ENCODE measurements at places on chromosomes 2 and 18.

DNA sequence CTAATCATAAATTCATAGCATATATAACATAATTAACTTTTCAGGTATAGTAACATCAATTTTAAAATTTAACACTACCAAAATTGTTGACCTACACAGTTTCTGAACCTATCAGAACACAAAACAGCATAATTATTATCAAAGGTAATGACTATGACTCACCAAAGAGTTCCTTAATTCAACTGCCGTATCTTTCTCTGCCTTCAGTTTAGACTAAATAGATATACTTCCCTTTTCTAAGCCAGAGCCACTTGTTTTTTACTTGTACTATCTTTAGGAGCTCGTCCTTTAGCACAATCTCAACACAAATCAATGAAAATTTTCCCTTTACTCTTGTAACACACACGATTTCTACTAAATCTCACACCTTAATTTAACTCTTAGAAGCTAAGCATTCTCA, 54.4 kb downstream of the CCDC88A start:
- no peak for DNase-seq

DNA sequence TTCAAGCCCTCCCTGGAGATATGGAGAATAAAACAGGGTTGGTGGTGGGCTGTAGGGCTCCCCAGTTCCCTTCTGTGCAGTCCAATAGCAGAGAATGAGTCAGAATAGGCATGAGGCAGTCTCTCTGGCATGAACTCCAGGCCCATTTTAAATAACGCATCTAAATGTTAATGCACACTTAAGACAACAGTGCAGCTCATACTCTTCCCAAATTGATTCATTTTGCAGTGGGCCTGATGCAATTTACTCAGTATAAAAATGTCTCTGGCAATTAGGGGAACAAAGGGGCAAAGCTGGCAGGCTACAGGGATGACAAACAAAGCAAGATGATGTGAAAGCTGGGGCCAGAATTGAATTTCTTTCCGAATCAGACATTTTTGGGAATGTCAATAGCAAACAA, 402.8 kb downstream of the CLIP4 start:
- peak; percentile 22 for DNase-seq

- no peak for DNase-seq
These were observed 23.3 kb upstream of the EFHD1 start for GRCh38 chr2:232610081-232610480.

DNA sequence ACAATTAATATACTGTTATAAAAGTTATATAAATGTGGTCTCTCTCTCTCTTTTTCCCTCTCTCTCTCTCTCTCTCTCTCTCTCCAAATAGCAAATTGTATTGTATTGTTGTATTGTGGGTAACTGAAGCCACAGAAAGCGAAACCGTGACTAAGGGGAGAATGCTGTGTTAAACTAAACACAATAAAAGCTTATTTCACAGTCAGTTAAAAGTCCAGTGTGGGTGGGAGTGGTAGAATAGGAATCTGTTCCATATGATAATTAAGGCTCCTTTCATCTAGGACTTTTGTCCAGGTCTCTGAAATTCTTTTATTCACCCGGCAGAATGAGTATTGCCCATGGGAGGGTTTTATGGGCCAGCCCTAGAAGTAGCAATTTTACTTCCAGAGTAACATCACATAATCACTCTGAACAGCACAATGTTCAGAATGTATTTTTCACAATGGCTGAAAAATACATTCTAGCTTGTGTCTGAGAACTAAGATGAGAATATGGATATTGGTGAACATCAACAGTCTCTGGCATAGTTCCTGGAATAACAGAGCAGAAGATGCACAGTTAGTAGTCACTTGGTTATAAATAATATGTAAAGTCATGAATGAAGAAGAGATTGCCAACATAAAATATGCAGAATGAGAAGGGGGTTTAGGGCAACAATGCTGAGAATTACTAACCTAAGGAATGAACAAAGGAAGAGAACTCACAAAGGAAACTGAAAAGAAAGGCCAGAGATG, 399.1 kb downstream of the PLCL1 start:
- DNase-seq = no peak

DNA sequence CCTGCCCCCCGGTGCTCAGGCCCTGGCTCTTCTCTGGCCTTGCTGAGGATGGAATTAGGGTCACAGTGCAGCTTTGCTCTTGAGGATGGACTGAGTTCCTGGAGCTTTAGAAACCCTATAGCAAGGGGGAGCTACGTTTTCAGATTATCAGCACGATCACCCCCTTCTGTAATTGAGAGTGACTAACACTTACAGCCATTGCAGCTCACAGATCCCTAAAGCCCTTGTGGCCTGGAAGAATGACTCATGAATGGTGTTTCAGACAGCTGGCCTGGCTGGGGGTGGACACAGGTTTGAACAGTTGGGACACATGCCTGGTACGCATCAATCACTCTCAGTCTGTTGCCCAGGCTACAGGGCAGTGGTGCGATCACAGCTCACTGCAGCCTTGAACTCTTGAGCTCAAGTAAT, 79.7 kb upstream of the IGFBP5 start:
- peak; percentile 26 for DNase-seq

GRCh38 chr2:240269380-240269779, 128.9 kb upstream of the OTOS start:
- DNase-seq = no peak

GRCh38 chr2:162086904-162087303, 12.9 kb upstream of the DPP4 start:
- peak; percentile 54 for DNase-seq

- DNase-seq = no peak
These were observed 76.4 kb upstream of the UXS1 start for GRCh38 chr2:106270471-106270891.

DNA sequence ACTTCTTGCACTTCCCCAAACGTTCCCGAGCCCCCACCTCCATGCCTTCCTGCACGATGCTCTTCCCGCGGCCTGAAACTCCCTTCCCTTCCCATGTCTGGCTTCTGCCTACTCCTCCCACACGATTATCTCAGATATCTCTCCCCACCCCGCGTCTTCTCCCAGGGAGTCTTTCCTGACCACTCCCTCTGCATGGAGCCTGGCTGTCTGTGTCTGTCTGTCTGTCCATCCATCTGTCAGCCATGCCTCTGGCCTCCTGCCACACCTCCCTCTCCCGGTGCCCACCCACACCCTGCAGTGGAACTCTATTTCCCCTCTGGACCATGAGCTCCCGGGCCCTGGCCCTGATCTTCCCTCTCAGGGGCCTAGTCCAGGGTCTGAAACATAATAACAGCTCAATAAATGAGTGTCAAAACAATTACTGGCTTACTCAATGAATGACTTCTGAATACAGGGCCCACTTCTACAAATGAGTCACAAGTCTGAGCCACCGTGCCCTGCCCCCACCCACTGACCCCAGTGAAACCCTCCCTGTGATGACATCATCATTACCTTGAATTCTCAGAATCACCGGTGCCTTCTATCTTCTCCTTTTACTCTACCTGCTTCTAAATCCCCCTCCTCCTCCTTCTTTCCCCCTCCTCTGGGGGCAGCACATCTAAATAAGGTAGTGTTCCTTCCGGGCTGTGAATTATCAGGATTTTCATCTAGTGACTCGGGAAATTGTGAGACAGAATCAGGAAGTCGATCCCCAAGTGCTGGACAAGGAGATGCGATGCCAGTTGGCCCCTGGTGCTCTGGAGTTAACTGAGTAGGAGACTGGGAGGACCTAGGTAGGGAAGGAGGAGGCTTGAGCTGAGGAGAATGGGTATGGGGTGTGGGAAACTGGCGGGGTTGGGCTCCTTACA, 46.1 kb upstream of the PLB1 start:
- peak; percentile 87 for DNase-seq

DNA sequence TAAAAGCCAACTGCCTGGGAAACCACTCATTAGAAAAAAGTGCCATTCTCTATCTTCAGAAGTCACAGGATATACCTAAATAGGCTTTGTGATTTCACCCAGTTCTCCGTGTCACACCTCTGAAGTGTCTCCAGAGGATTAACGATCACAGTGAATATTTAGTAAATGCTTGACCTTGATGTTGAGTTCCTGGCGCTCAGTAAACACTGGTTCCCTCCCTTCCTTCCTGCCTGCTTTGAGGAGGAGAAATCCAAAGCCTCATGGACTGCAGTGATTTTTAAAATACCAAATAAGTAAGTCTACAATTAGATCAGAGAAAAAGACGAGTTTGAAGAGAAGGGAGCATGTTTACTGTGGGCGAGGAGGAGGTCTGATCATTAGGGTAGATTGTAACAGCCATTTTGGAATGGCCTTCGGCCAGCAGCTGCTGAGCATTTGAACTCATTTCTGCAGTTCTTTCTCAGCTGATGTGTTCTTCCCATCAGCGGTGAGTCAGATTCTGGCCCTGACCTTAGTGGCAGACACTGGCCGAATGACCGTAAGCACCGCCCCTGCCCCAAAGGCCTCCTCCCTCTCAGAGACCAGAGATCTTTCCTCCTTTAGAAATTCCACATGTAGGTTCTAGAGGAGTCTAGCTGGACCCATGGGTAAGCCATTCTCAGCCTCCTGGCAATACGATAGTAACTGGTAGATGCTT, 62.1 kb upstream of the SLC16A14 start:
- DNase-seq = peak; percentile 50

GRCh38 chr2:240886023-240886565, 9.9 kb downstream of the MAB21L4 start:
- DNase-seq = no peak

DNA sequence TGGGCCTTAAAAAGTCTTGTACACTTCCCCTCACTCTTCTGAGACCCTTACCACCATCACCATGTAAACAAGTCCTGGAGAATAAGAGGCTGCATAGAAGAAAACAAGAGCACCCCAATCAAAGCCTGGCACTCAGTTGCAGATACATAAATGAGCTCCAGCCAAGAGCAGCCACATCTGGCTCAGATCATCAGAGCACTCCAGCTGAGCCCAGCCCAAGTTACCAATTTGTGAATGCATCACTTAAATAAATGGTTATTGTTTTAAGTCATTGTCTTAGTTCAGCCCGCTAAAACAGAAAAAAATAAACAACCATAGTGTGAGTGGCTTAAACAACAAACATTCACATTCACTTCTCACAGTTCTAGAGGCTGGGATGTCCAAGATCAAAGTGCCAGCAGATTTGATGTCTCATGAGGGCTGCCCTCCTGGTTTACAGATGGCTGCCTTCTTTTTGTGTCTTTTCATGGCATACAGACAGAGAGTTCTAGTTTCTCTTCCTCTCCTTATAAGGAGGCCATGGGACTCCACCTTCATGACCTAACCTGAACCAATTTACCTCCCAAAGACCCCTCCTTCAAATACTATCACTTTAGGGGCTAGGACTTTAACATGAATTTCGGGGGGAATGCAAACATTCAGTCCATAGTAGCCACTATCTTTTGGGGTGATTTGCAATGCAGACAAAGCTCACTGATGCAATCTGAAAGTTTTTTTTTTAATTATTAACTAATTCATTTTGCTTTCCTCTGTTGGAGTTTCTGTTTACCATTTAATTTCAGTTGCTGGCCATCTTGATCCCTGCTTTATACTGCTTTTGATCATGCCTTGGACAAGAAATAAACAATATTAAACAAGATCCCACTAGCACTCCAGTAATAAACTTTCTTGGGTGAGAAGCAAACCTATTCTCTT, 187.5 kb upstream of the ACVR2A start:
- no peak for DNase-seq

GRCh38 chr2:20536619-20537422, 89.9 kb downstream of the RHOB start:
- DNase-seq = no peak

DNA sequence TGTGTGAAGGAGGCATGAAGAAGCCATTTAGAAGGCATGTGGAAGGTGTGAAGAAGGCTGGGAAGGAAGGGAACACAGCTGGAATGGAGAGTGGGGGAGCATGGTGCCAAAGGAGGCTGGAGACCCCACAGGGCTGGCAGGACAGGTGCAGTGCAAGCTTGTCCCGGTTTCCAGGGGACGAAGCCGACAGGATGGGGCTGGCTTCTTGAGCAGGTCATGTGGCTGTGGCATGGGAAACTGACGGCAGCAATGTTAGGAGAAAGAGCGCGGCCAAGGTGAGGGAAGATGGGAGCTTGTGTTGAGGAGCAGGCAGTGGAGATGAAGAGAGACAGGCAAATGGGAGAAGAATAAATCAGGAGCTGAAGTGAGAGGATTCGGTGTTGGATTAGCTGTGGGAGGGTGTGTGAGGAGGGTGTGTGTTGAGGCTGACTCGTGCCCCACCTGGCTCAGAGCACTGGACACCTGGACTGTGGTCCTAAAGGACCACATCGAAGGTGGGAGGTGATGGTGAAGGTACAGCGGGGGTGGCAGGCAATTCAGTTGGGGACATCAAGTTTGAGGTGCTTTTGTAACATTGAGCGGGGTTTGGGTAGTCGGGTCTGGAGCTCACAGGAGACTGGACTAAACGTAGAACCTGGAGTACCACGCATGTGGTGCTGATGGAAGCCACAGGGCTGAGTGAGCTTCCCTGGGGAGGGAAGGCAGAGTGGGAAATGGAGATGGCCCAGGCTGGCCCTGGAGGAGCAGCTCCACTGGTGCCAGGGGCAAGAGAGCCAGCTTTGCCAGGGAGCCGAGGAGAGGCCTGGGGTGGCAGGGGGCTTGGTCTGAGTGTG, 165.6 kb upstream of the HDAC4 start:
- DNase-seq = no peak

- DNase-seq = no peak
These were observed 572.0 kb upstream of the LINC00305 start for GRCh38 chr18:64720781-64721464.

DNA sequence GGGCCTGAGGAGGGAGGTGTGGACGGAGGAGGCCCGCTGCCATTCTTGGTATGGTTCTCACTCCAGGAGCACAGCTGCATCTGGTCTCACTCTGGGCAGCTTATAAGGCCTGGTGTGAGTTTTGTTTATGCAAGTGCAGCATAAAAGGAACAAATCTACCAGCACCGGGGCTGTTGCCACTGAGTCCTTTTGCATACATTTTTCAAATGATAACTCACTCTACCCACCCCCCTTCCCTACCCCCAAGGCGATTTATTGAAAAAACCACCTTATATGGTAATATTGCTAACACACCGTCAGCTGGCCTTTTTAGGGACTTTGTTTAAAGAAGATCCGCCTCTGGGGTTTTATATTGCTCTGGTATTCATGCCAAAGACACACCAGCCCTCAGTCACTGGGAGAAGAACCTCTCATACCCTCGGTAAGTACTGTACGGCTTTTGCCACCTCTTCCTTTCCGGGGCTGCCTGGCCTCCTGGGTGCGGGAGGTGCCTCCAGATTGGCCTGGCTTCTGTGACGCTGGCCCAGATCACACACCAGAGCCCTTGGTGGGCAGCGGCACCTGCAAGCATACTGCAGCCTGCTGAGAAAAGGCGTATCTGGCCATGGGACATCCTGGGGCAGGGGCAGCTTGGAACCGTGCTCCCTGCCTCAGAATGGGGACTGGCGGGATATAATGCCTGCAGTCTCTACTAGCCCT, at the start of gene ACTG2:
TSS of gene ACTG2 (plus strand) at position 378 of the 699 bp plus-strand sequence. CDS start 8,304 bp downstream, outside the sequence.
- DNase-seq = no peak
